ENCODE measurements at places on chromosomes 1 and 21. TPM values are rescaled to one million over a fixed set of nuclear protein-coding genes. Genes with fewer than 3 reads are reported as not detected.

- DNase-seq: no peak
Observed at GRCh38 chr1:5815211-5815610, 177.0 kb downstream of the NPHP4 start.

DNA sequence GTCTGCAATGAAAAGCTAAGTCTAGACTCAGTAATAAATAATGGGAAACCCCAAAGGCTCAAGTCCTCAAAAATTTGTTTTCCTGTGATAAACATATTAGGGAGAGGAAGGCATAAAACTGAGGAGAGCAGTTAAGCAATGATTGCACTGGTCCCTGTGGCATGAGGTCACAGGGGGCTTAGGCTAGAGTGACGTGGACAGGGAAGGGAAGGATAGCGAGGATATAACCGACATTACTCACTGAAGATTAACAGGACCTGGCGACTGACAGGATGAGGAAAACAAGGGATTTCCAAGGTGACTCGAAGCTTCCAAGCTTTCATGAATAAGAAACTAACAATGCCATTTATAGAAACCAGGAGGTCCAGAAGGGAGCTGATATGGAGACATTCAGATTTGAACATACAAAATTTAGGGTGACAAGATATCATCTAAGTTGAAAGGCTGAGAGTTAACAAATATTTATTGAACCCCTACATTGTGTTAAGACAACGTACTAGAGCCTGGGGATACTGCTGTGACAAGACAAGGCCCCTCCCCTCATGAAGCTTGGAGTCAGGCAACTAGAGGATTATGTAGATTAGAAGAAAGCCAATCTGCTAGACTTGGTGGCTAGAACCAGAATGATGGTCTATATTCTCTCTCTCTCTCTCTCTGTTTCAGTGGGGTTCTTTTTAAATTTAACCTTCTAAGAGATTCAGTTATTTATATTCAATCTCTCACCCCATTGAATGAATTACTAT, 33.2 kb upstream of the PKN2 start:
- peak; percentile 8 for DNase-seq

DNA sequence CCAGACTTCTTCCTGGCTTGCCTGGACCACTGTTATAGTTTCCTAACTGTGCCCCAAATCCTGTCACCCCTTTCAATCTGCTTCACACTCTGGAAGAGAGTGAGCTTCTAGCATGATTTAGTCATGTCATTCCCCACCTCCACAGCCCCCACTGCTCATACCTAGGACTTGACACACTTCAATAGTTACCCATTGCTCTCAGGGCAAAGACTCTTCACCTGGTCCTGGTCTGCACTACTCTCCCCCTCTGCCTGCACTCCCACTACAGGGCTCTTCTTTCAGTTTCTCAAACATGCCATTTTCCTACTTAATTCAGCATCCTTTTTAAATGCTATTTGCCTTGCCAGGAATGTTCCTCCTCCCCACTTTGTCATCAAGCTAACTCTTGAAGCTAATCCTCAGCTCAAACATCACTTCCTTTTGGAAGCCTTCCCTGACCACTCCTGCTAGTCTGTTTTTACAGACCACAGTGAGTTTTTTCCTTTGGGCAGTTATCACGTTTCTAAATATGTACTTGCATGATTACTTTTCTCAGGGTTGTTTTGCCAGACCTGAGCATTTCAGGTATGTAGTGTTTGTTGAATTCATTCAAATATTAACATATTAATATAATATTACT, 24.7 kb downstream of the CYP2J2 start:
- DNase-seq: no peak

SYTL1 gene
- 4.1 TPM for total RNA-seq

Measured in HT1080 (cell line).